ENCODE measurements at places on chromosomes 5 and 9. TPM values are rescaled to one million over a fixed set of nuclear protein-coding genes. Genes with fewer than 3 reads are reported as not detected.

DNA sequence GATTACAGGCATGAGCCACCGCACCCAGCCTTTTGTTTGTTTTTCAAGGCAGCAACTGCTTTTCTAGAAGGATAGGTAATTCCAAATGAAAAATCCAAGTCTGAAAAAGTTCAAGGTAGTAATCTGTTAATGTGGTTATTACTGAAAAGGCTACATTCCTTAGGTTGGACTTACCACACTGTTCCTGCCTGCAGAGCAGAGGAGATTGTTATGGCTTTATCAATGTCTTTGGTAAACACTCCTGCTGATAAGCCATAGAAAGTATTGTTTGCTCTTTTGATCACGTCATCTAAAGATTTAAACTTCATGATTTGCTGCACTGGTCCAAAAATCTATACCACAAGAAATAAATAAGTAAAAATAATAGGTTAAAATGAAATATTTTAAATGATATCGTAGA is 43.4 kb downstream of the ALDH1A1 start:
- H3K27ac ChIP-seq = no peak overlapping the region
- H3K4me3 ChIP-seq = no peak overlapping the region
- DNase-seq = no peak

GRCh38 chr5:113122053-113122452 is 145.5 kb downstream of the DCP2 start:
- no peak overlapping the region for H3K27ac ChIP-seq
- DNase-seq = no peak
- peaks cover 9% of the 10 kb centered on the region for H3K4me1 ChIP-seq
- H3K36me3 ChIP-seq = no peaks in the 10 kb centered on the region
- no peak overlapping the region for H3K4me3 ChIP-seq

DNA sequence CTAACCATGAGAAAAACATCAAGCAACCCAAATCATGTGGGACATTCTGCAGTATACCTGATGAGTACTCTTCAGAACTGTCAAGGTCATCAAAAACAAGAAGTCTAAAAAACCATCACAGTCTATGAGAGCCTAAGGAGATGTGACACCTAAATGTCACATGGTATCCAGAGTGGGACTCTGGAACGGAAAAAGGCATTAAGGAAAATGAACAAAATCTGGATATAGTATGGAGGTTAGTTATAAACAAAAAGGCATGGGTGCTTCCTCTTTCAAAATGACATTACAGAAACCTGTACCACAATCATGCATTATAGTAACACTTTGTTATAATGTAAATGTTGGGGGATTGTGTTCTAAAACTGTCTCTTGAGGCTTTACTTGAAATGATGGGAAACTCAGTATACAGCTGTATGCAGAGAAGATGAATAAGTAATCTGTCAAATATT is 47.4 kb downstream of the PRKACG start:
- DNase-seq = no peak
- H3K4me3 ChIP-seq = no peak overlapping the region
- H3K27ac ChIP-seq = no peak overlapping the region
- no peaks in the 10 kb centered on the region for H3K36me3 ChIP-seq
- peaks cover 4% of the 10 kb centered on the region for H3K4me1 ChIP-seq

KCNN2 gene
- 2.5 TPM for total RNA-seq

WNK2 gene
- total RNA-seq = 114 TPM

KIF20A gene
- 0.25 TPM for total RNA-seq

SLC28A3 gene
- total RNA-seq = 5.7 TPM

SPATA31C1 gene
- not detected for total RNA-seq
